CD4-positive, alpha-beta T cell treated with Interleukin-17A for 1 hour (primary cell): ENCODE measurements at places on chromosomes 2 and 18.
A peak's percentile ranks its signal among the peaks of the same experiment; 100 is the strongest.

GRCh38 chr18:2979871-2980790, 32.8 kb downstream of the LPIN2 start:
- DNase-seq: peak; percentile 63

GRCh38 chr18:22084547-22084946, 84.8 kb upstream of the GATA6 start:
- DNase-seq: no peak

- no peak for DNase-seq
Measured at GRCh38 chr2:186968277-186968676, 119.3 kb upstream of the ZSWIM2 start.

DNA sequence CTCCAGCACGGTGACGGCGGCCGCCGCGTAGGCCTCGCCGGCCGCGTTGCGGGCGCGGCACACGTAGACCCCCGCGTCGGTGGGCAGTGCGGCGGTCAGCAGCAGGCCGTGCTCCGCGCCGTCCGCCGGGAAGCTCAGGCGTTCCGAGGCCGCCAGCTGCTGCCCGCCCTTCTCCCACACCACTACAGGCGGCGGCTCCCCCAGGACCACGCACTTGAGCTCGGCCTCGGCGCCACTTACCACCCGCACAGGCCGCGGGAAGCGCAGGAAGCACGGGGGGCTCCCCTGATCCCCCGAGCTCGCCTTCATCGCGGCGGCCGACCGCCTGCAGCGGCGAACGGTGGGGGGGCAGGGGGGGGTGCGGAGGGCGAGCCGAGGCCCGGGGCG, 422 bp downstream of the OBSL1 start:
- DNase-seq: no peak

DNA sequence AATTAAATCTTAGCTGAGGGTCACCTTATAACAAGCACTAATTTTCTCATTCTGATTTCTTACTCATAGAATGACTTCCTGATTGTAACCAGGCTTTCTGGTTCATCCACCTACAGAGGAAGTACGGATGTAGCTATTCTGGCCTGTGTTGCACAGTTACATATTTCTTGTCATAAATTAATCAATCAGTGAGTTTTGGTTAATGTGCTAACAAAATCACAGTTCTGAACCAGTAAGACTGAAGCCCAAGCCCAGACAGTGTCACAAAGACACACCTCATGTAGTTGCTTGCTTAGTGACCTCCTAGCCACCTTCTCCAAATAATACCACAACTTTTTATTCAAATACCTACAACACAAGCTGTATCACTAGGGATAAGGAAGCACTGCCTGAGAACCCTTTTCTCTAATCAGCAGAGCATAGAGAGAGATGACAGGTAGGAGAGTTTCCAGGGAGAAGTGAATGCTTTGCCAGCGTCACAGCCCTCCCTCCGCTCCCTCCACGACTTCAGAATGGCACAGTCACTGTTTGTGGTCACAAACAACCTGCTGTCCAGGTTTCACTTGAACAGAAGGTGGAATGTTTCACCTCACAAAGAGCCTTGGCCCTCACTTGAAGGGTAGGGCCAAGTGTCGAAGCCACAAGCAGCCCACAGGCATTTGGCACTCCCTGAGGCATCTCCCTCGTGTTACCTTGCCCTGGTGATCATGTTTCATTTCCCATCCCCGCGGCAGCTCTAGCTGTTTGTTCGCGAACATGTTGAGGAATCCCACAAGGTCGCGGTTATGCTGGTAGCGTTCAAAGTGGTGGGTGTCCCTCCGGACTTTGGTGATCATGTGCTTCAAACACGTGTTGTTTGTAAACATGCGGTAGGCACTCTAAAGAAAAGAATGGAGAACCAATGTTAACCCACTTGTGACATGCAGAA, 120.8 kb upstream of the STK17B start:
- no peak for DNase-seq

DNA sequence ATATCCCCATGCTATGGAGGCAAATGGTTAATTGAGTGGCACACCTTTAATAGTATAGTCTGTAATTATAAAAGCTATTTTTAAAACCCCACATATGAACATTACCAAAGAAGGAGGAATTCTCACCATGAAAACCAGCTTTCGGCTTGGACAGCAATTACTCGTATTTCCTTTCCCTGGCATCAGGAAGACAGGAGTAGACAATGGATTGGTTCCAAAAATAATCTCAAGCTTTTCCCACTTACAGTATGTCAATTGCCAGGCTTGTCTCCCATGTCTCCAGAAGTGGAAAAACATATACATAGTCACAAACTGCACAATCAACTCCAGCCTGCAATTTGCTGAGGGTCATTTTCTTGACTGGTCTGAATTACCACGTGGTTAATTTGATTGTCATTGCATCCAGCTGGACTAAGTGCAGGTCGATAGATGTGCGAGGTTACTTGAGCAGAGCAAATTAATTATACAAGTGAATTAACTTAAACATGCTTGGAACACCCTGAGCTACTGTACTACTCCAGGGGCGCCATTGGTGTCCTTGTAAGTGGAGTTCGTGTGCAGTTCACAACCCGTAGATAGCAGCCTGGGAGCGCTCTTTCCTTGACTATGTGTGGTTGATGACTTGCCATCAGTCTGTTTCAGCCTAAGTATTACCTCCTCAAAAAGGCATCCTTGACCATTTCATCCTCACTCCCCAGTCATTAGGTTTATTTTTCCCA, 124.3 kb upstream of the PELI1 start:
- no peak for DNase-seq

DNA sequence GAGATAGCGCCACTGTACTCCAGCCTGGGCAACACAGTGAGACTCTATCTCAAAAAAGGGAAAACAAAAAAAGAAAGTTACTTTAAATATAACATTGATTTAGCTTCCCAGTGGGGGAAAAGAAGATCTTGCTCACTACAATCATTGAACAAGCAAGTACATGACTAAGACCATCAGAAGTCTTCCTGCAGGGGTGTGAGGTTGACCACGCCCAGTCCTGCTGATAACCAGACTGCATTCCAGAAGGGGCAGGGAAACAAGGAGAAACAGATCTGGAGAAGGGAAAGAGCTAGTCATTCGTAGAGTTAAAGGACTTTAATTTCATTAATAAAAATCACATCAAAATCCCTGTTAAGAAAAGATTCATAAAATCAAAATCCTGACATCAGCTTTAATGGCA, 77.5 kb downstream of the EPHA4 start:
- no peak for DNase-seq

- no peak for DNase-seq
Measured at GRCh38 chr2:238950551-238950950, 102.7 kb downstream of the TWIST2 start.

DNA sequence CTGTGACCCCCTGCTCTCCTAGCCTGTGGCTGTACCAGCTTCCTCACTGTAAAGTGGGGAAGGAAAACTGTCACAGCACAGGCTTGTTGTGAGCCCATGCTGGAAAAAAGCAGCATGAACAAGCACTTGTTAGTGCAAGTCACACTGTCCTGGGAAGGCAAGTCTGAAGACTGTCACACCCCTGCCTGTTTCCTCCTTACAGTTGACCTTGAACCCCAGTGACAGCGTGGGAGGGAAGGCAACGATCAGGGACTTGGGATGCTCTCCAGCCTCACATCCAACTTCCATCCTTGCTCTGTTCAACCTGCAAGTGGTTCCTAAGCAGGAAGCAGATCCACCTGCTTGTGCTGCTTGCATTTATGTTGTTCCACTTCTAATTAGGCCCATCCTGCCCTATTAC, 311.3 kb upstream of the KLHL29 start:
- DNase-seq: no peak

DNA sequence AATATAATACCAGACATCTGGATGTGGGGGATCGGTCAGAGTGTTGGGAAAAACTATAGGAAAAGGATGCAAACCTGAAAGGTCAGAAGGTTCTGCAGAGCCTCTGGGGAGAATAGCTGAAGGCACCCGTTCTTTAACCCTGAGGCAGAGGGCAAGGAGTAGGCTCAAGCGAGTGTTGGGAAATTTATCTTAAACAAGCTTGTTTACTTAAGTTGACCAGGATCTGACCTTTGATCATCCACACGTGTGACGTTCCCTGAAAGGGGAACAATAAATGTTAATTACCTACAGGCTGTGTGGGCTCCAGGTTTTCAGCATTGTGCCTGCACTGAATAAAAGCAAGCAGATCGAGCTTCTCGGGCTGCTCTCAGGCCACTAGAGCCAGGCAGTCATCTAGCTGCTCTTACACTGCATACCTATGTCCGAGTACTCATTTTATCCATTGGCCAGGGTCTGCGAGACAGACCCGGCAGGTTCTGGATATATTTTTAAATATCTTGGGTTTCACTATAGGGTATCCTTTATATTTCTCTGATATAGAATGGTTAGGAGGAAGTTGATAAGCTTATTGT, 400.6 kb upstream of the CHST9 start:
- no peak for DNase-seq

DNA sequence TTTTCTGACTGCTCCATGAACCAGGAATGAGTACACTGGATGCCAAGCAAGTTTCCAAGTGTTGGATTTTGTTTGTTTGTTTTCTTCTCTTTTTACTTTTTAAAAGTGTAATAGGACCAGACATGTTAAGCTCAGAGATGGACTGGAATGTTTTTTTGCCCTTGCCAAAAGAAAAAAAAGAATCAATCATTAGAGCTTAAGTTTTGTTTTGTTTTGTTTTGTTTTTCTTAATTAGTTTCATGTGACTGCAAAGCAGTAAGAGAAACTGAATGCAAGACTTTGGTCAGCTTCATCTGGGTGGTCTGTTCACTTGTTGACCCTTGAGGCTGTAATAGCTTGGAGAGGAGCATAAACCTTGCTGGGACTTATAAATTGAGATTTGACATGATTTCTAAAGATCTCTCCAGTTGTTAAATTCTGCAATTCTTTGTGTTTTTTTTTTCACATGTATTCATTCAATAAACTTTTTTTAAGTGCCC, 42.4 kb upstream of the SLC1A4 start:
- DNase-seq: no peak

GRCh38 chr18:24657444-24657842, 197.0 kb downstream of the HRH4 start:
- no peak for DNase-seq

DNA sequence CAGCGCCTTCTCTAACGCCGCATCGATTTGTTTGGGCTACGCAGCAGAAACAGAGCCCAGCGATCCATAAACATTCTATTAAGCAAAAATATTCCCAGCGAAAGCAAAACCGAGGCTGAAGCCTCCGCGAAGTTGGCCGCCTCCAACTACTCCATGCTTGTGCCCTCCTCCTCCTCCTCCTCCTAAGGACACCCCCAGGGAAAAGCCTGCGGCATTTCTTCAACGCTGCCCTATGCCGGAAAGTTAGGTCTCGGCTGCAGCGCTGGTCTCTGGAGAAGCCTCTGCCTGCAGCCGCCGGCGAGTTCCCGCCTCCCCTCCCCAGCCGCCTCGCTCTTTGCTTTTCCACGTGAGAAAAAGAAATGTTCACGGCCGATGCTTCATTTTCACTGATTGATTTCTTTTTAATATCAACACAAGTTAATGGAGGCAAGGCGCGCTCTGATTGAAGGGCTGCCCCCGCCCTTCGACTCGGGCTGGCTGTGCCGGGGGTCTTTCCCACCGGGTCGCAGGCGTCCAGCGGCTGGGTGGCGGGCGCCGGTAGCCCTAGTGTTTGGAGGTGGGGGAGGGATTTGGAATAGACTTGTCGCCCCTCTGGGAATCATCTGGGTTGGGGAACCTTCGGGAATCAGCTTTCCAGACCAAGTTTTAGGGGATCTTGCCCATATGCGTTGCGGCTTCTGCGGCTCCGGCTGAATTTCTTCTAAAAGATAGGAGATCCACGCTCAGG, 3.9 kb downstream of the NRP2 start:
- DNase-seq: no peak

GRCh38 chr2:216279459-216279858, 92.8 kb downstream of the MARCHF4 start:
- DNase-seq: no peak

DNA sequence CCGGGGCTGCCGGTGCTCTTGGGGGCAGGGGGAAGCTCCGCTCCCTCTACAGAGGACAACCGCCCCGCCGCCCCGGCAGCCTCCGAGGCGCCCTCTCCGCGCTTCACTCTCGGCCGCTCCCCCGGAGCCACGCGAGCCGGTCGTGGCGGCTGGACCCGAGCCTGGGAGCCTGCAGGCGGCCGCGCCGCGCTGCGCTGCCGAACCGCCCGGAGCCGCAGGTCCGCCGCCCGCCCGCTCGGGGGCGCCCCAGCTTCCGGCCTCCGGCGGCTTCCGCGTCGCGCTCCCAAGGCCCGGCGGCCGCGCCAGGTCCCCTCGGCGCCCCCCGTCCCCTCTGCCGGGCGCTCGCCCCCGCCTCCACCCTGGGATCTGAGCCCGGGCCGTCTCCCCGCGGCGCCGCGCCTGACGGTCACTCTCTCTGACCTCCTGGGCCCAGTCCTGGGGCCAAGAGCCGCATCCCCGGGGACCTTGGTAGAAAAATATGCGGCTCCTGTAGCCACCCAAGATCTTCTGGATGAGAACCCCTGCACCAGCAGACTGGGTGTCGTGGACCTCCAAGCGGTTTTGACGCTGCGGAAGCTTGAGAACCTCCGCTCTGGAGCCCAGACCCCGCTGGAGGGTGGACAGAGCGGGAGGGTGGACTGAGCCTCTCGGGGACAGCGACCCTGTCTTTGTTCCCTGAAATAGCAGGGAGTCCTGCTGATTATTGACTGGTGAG, 44.3 kb downstream of the SERTAD2 start:
- DNase-seq: peak; percentile 71

GRCh38 chr2:58609326-58609725, 368.2 kb upstream of the FANCL start:
- no peak for DNase-seq

DNA sequence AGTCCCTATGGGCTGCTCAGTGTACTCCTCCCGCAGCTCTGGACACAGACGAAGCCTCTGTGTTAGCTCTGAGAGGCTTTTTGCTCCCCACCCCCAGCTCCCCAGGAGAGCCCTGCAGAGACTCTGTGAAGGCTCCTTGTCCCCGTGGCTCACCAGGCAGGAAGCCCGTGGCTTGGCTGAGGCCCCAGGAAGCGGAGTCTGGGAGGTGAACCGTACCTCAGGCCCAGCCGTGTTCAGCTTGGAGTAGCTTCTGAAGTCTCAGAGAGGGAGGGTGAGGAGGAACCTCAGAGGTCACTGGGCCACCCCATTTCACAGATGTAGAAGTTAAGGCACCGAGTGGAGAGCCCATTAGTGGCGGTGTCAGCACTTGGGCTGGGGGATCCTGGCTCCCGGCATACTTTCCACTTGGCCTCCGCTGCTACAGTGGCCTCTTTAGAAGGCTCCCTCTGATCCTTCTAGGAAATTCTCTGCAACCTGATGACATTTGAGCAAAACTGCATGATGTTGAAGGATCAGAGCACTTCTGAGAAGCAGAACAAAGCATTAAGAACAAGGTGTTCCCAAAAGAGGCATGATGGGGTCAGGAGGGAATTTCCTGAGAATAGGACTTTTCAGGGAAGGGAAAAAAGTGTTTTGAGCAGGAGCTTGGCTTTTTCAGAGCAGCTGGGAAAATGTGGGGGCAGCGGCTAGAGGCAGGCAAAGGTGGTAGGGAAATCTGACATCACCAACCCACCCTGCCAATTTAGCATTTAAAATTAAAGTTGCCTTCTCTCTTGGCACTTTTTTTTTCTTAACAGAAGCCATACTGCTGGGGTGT, 79.1 kb downstream of the MCFD2 start:
- no peak for DNase-seq
